ENCODE measurements at places on chromosomes 5 and 9. TPM values are rescaled to one million over a fixed set of nuclear protein-coding genes. Genes with fewer than 3 reads are reported as not detected.
A peak's percentile ranks its signal among the peaks of the same experiment; 100 is the strongest.

Gene RIMOC1
- 9.4 TPM for total RNA-seq

Gene HCN1
- total RNA-seq = not detected

Gene MARCOL
- not detected for total RNA-seq

Gene RETREG1
- total RNA-seq = not detected

Gene FBXO10
- 17.5 TPM for total RNA-seq

Gene IL17B
- 1.4 TPM for total RNA-seq

- no peak for DNase-seq
Measured at GRCh38 chr5:111472579-111472978, 39.8 kb downstream of the STARD4 start.

DNA sequence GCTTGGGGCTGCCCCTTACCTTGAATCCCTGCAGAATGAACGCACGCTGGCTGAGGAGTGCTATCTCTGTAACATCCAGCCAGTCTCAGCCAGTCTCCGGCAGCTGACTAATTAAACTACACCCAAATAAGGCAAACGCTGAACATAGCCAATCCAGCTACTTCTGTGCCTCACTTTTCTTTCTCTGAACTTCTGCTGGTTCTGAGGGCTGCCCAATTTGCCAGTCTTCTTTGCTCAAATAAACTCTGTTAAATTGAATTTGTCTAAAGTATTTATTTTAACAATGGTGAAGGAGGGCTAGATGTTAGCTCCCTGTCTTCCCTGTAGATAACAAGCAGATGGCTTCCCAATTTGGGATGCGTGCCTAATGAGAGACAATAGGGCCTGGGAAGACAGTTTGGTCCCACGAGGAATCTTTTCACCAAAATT lies 154.0 kb upstream of the NFIL3 start:
- DNase-seq = peak; percentile 24

- DNase-seq = no peak
Measured at GRCh38 chr5:95590880-95591279, 29.0 kb upstream of the GPR150 start.

GRCh38 chr9:110936719-110937452 lies 101.4 kb downstream of the LPAR1 start:
- DNase-seq = no peak

DNA sequence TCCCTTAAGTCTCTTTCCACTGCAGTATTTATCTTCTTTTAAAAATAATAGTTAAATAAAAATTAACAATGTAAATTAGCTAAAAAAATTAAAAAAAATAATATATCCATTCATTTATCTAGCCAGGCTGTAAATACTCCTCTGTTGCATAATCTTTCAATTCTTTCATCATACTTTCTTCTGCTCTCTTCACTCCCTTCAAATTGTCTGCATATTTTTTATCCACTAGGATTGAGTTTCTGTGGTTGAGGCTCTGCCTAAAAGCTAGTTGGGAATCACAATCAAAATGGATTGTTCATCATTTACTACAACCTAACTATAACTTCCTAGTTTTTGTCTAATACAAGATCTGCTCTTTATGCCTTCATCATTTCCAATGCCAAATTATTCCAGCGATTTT lies 182.2 kb downstream of the PDE4D start:
- DNase-seq = no peak

DNA sequence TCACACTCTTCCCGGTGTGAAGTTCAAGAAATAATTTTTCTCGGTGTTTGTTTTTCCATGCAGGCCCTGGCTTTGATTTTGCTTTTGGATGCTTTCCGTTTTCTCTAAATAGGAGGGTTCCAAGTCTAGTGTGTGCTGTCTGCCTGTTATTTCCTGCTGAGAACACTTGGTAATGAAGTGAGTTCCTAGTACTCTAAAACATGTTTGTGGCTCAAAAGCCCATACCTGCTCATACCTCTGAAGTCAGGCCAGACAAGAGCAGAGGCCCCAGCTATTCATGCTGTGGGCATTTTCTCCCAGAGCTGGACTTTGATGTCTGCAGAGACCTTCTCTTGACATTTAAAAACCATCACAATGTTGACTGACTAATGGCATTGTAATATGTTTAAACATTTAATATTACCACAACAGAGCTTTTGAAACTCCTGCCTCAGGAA lies 211.2 kb downstream of the GOLPH3 start:
- no peak for DNase-seq

DNA sequence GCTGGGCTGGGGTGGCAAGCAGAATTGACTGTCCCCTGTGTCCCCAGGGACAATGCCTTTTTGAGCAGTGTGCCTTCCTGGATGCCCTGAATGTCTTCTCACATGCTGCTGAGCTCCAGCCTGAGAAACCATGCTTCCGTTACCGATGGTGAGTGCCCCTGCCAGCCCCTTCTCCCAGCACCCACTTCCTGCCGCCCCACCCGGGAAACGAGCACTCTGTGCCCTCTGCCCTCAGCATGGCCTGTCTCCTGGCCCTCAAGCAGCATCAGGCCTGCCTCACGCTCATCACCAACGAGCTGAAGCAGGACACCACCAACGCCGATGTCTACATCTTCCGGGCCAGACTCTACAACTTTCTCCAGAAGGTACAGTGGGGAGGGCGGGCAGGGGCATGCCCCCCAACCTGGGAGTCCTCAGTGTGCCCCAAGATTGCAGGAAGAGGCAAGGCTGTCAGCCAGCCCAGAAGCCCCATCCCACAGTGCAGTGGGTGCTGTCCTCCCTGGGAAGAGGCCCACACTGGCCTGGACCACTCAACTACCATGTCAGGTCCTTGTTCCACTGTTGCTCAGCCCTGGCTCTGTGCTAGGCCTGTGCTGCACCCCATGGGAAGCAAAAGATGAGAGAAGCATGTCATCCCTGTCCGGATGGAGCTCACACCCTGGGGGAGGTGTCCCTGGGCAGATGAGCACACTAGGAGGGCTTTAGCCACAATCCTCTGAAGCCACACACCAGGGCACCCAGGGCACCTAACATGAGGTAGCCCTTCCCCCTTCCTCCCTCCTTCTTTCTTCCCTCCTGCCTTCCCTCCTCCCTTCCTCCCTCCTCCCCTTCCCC lies 4.4 kb downstream of the TTC16 start:
- no peak for DNase-seq

- DNase-seq = no peak
Measured at GRCh38 chr5:178732281-178732680, 1.8 kb upstream of the ZNF354A start.

DNA sequence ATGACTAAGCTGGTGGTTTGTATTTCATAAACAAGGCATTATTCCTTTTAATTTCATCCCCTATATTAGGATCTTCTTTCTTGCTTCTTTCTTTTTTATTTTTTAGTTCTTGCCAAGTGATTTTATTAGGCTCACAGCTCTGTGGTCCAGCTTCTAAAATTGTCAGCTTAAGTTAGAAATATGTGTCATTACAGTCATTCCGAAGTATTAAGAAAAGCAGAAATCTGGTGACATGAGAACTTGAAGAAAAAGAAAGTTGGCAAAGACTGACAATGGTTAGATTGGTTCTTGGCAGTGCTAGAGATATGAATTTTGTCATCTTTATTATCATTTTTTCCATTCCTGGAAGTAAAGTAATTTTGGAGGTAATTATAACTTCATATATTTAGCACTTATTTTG lies 166.5 kb upstream of the PRR16 start:
- no peak for DNase-seq
